Stimulated activated CD4-positive, alpha-beta T cell treated with anti-CD3 and anti-CD28 coated beads, Interleukin-4, amount 100 ng/mL, for 1 hour (primary cell): ENCODE measurements at places on chromosomes 3 and 15.
A peak's percentile ranks its signal among the peaks of the same experiment; 100 is the strongest.

GRCh38 chr3:192920411-192920810 lies 2.8 kb upstream of the MB21D2 start:
- DNase-seq: no peak

DNA sequence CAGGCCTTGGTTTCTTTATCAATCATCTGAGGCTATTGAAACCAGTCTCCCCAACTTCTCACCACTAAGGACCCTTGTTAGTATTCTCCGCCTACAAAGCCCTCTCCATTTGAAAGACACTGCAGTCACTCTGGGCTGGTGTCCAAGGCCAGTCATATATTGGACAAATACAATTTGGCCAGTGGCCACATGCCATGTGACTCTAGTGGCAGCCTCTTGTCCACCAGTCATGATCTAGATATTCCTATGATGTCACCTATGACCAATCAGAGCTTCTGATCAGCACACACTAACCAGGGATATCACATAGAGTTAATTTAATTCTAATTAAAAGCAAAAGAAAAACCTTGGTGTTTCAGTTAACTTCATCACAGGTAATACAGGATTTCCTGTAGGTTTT lies 68.2 kb downstream of the RAB11A start:
- DNase-seq: no peak

DNA sequence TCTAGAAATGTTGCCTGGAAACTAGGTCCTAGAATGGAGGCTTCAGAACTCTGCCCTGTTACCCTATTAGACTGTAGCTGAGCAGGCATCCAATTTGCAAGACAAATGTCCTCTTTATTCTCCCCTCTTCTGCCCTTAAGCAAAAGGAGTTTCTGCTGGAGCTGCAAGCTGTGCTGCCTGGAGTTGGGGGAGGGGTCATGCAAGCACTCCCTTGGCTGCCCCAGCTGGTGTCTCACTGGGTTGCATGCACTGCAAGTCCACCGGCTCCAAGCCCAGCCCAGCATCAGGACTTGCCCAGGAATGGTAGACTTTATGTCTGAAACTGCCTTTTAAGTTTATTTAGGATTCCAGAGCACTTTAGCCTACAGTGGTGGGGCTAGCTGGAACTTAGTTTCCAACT lies 15.7 kb upstream of the RBP2 start:
- DNase-seq: no peak

DNA sequence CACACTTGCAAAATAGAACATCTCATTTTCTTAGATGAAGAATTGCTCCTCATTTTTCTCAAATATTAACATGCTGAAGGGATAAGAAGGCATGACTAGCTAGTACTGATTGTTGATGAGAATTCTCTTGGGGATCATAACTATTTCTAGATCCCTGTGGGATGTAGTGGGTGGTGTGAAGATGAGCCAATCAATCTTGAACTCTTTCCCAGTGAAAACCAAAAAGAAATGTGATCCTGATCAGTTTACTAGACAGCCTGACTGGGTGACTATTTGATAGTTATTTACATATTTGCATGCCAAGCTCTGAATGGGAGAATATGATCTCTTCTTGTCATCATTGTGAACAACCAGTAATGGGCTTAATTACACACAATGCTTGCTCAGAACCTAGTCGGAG lies 63.7 kb downstream of the ZIC1 start:
- no peak for DNase-seq

DNA sequence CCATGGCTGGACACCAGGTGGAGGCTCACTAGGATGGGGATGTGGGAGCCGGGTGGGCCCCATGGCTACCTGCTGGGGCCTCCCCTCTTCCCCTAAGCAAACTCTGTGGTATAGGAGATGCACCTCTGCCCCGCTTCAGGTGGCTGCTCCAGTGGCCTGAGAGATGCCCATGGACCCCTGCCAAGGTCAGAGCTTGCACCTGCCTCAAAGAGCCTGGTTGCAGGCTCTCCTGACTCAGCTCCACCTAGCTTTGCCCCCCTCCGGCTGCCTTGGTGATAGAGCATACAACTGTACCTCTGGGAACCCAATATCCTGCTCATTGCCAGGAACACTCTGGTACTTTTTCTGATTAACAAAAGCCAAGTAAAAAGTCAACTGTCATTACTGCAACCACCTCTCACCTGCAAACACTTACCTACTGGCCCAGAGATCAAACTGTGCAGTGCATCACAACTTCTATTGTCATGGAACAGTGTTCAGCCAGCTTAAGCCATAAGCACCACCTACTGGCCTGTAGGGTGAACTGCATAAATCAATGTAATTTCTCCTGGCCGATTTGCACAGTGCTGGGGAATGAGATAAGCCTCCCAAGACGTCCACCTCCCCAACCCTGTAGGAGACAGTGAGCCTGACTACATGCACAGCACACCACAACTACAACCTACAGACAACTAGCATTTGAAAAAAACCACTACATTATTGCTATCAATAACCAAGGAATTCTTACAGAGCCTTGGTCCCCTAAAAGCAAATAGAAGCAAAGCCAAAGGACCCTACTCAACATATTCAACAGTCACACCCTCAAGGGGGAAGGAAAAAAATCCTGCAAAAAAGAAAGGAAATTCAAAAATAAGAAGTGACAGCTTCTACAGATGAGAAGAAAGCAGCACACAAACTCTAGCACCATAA lies 352.4 kb upstream of the ARHGEF26 start:
- peak; percentile 13 for DNase-seq

- DNase-seq: no peak
Measured at GRCh38 chr3:34174740-34175139, 376.3 kb downstream of the PDCD6IP start.
